ENCODE measurements at places on chromosomes 6 and 20.

- DNase-seq, result no peak
Observed at GRCh38 chr20:7967199-7967844, 27.1 kb upstream of the HAO1 start.

- DNase-seq, result no peak
Observed at GRCh38 chr20:53163486-53163885, 191.3 kb downstream of the TSHZ2 start.

DNA sequence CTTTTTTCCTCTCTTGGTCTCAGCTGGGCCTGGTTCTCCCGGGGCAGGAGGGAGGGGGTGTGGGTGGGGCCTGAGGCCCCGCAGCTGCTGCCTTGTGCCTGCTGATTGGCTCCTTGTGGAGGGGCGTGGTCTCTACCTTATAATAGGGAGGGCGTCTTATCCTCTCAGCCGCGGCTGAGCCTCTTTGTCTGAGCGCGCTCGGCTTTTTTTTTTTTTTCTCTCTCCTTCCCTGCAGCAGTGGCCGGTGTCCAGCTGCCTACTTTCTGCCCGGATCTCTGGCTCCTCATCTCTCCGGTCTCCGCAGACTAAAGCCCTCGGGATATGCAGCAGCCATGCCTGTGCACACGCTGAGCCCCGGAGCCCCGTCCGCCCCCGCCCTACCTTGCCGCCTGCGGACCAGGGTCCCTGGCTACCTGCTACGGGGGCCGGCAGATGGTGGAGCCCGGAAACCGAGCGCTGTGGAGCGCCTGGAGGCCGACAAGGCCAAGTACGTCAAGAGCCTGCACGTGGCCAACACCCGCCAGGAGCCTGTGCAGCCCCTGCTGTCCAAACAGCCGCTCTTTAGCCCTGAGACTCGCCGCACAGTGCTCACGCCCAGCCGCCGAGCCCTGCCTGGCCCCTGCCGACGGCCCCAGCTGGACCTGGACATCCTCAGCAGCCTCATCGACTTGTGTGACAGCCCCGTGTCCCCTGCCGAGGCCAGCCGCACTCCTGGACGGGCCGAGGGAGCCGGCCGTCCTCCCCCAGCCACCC lies 11.1 kb downstream of the FAM110A start:
- DNase-seq, result peak; percentile 96

GRCh38 chr6:74585753-74586152 lies 620.1 kb downstream of the COL12A1 start:
- DNase-seq, result no peak

DNA sequence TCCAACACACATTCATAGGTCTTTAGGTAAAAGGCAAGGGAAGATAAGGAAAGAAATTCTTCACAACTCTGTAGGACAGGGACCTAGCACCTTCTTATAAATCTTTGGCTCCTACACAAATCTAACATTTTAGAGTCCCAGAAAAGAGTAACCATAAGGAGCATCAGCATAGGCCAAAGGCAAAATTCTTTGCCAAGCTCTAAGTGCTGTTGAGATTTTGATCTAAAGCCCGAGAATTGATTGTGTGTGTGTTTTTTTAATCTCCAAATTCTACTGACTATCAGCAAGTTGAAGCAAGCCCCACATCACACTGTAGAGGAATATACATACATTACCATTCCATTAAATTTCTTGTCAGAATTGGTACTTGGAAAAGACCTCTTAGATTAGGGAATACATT lies 233.6 kb downstream of the BTBD9 start:
- DNase-seq, result no peak

- no peak for DNase-seq
Observed at GRCh38 chr6:134950482-134950881, 581 bp upstream of the ALDH8A1 start.

DNA sequence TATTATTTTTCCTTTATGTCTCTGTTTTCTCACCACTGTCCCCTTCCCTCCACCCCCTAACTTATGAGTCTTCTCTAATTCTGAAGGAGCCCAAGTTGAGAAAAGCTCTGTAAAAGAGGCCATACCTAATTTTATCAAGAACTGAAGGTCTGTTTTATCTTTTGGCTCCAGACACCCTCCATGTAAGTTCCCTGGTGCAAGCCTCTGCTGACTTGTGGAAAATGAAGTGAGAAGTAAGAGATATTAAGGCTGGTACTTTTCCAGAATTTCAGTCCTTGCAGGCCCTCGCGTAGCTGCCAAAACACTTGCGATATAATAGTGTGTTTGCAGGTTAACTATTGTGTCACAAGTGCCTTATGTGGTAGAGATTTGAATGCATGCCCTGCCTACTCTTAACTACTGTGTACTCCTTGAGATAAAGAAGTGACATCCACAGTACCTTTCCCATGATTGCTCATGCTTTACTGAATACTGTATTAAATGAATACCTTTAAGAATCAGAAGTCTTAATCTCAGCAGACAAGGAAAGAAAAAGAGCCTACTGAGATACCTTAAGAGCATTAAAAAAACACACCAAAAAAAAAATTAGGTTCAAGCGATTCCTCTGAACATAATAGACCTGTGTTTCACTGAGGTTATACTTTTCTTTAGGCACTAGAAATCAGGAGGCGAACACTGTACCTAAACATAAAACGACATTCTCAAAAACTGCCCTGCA lies 143.6 kb upstream of the ZNF184 start:
- no peak for DNase-seq

GRCh38 chr6:144353871-144354314 lies 68.8 kb downstream of the UTRN start:
- peak; percentile 25 for DNase-seq

DNA sequence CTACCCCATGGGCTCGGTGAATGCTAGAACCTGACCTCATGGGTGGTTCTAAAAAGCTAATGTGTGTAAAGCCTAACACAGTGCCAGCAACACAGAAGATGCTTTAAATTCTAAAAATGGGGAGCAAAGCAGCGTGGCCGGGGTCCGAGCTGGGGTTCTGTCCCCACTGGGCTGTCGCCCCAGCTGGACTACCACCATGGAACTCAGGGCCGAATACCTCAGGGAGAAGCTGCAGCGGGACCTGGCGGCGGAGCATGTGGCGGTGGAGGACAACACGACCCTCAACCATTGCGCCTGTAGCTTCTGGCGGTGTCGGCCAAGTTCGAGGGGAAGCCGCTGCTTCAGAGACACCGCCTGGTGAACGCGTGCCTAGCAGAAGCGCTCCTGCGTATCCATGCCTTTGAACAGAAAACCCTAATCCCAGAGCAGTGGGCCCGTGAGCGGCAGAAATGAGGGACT lies 8.4 kb downstream of the SOX4 start:
- no peak for DNase-seq

- no peak for DNase-seq
Observed at GRCh38 chr6:108102965-108103364, 28.4 kb upstream of the OSTM1 start.

GRCh38 chr20:4767084-4767483 lies 45.4 kb downstream of the PRND start:
- DNase-seq, result no peak

GRCh38 chr6:63389191-63389844 lies 69.5 kb upstream of the LGSN start:
- DNase-seq, result no peak

DNA sequence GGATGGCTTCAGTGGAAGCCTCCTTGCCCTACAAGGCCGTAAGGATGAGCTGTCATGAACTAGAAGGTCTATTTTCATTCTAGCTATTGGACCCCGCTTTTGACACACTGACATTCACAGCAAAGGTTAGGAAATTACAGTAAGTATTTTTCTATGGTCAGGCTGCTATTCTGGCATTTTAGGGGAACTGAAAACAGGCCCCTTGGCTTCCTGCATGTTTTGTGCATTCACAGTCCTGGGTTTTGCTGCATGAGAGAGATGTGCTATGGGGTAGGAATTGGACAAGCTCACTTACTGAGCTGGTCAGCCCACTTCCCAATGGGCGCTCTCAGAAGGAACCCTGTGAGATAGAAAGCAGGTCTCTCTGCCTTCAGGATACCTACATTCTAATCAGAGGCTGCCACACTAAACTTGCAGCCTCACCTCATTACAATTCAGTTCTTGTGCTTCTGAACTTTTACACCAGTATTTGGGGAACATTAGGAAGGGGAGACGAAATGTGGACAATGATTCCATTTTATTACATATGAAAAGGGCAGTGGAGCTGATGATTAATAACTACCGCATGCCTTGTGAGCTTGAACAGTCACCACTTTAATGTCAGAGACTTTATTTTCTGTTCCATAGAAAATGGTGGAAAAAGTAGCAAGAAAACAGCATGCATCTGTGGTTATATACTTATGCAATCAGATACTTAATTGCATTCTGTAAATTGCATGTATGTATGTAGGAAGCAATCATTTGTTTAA lies 86.6 kb upstream of the TAB2 start:
- DNase-seq, result no peak

DNA sequence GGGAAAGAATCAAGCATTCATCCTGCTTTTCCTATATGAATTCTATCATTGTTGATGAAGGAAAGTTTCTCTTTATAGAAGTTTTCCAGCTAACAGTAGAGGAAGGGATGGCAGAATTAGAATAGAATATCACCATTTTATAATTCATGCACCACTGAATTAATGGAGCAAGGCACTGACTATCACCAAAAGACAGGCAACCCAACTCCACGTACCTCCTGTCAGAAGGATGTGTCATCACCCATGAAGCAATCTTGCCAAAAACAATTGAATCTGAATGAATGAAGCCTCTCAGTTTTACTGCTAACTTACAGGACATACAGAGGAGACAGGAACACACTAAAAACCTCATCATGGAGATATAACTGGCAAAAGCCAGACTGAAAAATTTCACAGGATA lies 122.4 kb downstream of the NFATC2 start:
- DNase-seq, result no peak

DNA sequence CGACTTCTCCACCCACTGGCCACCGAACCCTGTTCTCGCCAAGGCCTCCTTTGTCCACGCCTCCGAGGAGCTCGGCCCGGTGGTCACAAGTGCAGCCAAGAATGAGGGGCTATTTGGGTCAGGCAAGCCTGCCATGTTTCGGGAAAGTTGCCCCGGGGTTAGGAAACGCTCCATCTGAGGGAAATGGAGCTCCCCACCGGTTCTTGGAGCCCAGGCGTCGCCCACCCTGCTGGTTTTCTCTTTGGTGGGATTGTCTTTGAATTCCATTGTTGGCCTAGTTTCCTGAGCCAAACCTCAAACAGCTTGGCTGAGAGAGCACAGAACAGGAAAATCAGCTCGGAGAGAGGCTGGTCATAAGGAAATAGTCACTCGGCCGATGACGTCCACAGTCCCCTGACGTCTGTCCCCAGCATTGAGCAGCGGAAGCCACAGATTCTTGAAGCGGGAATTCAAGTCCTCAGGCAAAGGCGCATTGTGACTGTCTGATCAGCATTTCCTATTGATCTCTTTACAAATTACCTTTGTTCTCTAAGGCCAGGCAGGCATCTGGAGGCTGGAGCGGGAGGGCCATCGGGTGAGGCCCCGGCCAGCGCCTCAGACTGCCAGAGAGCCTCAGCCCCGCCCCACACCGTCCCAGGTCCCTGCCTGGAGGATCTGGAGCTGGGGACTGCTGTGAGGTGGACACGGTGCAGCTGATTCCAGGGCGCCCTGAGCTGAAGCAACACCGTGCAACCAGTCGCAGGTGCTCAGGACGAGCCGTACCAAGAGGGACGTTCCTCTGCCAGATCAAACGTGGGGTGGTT lies 138.6 kb downstream of the DLL1 start:
- DNase-seq, result no peak
